ENCODE measurements at places on chromosomes 6 and 20.

DNA sequence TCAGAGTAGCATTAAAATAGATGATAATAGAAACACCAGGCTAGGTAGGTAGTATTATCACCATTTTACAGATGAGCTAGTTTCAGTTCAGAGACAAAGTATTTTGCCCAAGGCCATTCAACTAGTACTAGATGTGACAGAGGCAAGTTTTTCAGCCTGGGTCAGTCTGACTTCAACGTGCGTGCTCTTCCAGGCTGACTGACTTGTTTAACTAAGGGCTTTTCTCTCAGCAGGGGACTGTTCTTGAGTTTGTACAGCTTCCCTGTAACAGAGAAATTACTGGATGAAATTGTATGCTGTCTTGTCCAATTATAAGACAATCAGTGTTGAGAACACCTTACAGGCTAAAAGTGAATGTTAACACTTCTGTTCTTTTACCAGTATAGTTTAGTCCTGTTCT is 333.5 kb upstream of the MAN1A1 start:
- no peak for DNase-seq

GRCh38 chr6:63975699-63976098 is 340.1 kb downstream of the PHF3 start:
- DNase-seq: no peak

DNA sequence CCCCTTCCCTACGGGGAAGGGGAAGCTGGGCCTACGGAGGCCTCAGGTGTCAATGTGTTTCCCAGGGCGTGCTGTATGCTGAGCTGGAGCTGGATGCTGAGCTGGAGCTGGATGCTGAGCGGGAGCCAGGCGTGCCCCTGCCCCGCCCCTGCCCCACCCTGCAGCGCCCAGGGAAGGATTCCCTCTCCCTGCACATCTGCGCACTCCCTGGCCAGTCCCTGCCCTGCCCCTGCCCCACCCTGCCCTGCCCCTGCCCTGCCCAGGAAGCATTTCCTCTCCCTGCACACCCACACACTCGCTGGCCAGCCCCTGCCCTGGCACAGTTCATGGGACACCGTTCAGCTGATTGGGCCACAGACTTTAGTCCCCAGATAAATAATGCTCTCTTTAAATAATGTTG is 196.8 kb downstream of the SMOC2 start:
- DNase-seq: no peak

GRCh38 chr20:11808841-11809240 is 108.9 kb upstream of the BTBD3 start:
- DNase-seq: no peak

DNA sequence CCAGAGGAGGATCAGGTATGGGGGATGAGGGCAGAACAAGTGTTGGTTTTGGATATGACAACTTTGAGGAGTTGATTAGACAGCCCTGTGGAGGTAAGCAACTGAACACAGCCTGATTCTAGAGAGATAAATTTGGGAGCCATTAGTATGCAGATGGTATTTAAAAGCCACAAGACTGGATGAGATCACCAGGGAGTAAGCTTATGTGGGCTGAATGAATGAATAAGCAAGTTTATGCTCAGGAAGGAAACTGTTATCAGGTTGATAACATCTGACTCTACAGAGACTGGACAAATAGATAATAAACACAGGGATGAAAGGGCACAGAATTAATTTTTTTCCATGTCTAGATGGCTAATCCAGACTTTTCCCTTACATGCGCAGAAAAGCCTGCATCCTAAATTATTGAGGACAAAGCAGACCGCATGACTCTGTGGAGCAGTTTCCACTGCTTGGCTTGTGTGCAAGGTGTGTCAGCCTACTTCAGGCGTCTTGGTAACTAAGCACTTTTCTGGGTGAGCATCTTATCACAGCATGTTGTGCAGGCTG is 150.6 kb downstream of the GJA10 start:
- DNase-seq: no peak

DNA sequence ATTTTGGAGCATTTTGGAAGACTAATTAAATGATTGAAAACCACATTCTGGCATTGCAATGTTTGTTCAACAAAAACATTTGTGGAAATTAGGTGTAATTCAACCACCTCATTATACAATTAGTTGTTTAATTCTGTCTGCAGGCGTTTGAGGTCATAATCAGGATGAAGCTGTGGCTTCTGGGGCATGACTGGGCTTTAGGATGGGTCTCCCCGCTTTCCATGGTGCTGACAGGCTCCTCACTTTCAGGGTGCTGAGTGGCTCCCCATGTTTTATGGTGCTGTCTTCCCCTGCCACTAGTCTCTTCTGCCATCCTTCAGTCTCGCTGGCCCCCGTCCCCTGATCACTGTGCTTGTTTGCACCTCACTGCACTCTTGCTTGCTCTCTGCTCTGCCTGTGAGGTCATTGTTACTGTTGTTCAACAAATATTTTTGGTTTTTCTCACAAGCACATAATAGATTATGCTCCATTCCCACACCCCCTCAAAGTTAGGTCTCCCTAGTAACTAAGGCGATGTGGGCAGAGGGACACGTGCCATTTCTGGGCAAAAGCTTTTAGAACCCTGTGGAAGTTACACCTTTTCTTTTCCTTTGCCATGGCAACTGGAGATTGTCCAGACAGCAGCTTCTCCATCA is 25.4 kb upstream of the ZNF831 start:
- no peak for DNase-seq

GRCh38 chr6:99145738-99146137 is 198.0 kb upstream of the FBXL4 start:
- no peak for DNase-seq

- DNase-seq: no peak
Measured at GRCh38 chr6:168232062-168232461, 87.5 kb downstream of the DACT2 start.

DNA sequence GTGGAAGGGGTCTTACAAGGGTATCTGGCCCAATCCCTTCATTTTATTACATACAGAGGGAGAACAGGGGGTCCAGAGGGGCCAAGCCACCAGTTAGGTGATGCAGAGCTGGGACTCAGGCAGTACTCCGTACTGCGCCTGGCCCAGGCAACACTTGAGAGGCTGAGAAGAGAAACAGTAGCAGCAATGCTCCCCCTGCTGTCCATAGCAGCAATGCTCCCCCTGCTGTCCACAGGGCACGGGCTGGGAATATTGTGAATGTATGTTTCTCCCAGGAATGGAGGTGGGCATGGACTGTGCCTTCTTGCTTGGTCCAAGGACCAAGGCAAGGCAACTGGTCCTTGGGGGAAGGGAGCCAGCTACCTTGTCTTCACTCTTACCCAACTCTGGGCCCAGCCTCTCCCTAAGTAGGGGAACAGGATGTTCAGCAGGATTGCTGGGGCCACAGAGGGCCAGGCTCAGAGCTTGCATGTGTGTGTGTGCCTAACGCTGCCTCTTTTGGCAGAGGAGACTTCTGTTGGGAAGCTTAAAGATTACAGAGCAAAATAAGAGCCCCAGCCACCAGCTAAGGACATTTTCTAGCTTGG is 14.8 kb upstream of the FAM83C start:
- DNase-seq: no peak

Data from H54 (cell line).